ENCODE measurements at places on chromosomes 5 and 9. TPM values are rescaled to one million over a fixed set of nuclear protein-coding genes. Genes with fewer than 3 reads are reported as not detected.
A peak's percentile ranks its signal among the peaks of the same experiment; 100 is the strongest.

The ACSL6 gene
- 1.7 TPM for total RNA-seq

GRCh38 chr9:26687421-26687820, 205.2 kb downstream of the CAAP1 start:
- no peak overlapping the region for H3K4me3 ChIP-seq
- no peaks in the 10 kb centered on the region for H3K27me3 ChIP-seq
- H3K27ac ChIP-seq = no peak overlapping the region
- DNase-seq = no peak
- no peaks in the 10 kb centered on the region for H3K36me3 ChIP-seq

- H3K4me1 ChIP-seq = no peaks in the 10 kb centered on the region
- no peak for DNase-seq
- no peak overlapping the region for H3K27ac ChIP-seq
Observed at GRCh38 chr5:82684659-82685058, 392.5 kb downstream of the TMEM167A start.

GRCh38 chr9:120137186-120137840, 442.7 kb downstream of the CDK5RAP2 start:
- H3K27ac ChIP-seq = no peak overlapping the region
- no peak overlapping the region for H3K4me3 ChIP-seq
- H3K27me3 ChIP-seq = peaks cover 7% of the 10 kb centered on the region
- H3K36me3 ChIP-seq = no peaks in the 10 kb centered on the region

- H3K4me3 ChIP-seq = no peak overlapping the region
- no peak for DNase-seq
- peaks cover 17% of the 10 kb centered on the region for H3K4me1 ChIP-seq
- peaks cover 20% of the 10 kb centered on the region for H3K27me3 ChIP-seq
- no peaks in the 10 kb centered on the region for H3K36me3 ChIP-seq
Observed at GRCh38 chr9:70079417-70080037, 35.9 kb downstream of the MAMDC2 start.

DNA sequence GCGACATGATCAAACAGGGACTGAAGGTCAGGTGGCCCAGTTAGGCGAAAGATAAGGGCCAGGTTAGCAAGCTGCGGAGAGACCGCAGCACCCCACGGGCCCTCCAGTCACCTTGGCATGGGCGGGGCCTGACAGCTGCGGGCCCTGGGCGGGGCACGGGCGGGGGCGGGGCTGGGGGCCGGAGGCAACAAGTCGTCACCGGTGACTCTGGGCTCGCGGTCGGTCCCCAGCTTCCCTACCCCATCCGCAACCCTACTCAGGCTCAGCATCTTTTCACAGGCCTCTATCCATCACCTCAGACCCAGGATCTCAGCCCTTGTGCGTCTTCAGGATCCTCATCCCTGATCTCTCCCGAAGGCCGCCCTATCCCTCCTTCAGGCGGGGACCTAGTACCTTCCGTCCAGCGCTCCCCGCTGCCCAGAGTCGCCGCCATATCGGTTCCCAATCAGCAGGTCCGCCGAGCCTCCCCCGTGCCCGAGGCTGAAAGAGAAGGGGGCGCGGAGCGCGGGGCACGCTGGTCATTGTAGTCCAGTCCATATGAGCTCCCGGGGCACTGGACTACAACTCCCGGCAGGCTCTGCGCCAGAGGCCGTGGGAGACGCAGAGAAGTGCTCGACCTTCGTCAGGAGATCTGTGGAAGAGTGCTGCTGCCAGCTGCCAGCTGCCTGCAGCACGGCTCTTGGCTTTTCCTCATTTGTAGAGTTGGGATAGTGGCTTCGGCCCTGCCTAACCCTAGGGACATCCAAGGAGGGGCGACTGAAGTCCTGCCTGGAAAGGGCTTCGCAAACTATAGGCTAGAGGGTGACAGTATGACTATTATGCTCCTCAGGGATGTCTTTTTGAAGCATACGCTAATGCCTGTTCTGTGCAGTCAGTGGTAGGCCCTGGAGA, at the start of gene DNAJC18:
Gene DNAJC18 (minus strand): TSS at position 513 of the 891 bp plus-strand sequence. CDS start 80 bp downstream, at position 433.
- peak within 1 kb of the TSS; percentile 97 for H3K4me3 ChIP-seq
- H3K27me3 ChIP-seq = peaks cover 4% of the 10 kb centered on the region
- H3K27ac ChIP-seq = peak within 1 kb of the TSS; percentile 98
- H3K4me1 ChIP-seq = peaks cover 23% of the 10 kb centered on the region
